Right atrium auricular region (tissue), 2 donors: ENCODE measurements at places on chromosomes 4 and X. TPM values are rescaled to one million over a fixed set of nuclear protein-coding genes. Genes with fewer than 3 reads are reported as not detected.
A peak's percentile ranks its signal among the peaks of the same experiment; 100 is the strongest.

- H3K4me1 ChIP-seq, result peaks cover 7% of the 10 kb centered on the region
- peak overlapping the region; percentile 52 for H3K4me3 ChIP-seq
These were observed 1.2 kb downstream of the CTPS2 start for GRCh38 chrX:16711219-16711811.

GRCh38 chr4:39750216-39750615 lies 52.3 kb downstream of the UBE2K start:
- no peak overlapping the region for H3K27ac ChIP-seq
- peaks cover 8% of the 10 kb centered on the region for H3K36me3 ChIP-seq
- H3K4me1 ChIP-seq, result no peaks in the 10 kb centered on the region
- H3K4me3 ChIP-seq, result no peak overlapping the region

The TSPAN7 gene
- total RNA-seq, result 100 TPM

The NLGN3 gene
- total RNA-seq, result 0.98 TPM

The ZNF630 gene
- 3.9 TPM for total RNA-seq

GRCh38 chr4:2008671-2008920 lies 178 bp downstream of the NELFA start:
- H3K4me3 ChIP-seq, result peak overlapping the region; percentile 98
- H3K4me1 ChIP-seq, result no peaks in the 10 kb centered on the region
- peak overlapping the region; percentile 99 for H3K27ac ChIP-seq
- no peaks in the 10 kb centered on the region for H3K27me3 ChIP-seq

The ADGRA3 gene
- 27.8 TPM for total RNA-seq
